ENCODE measurements at places on chromosomes 16 and 17.
A peak's percentile ranks its signal among the peaks of the same experiment; 100 is the strongest.

DNA sequence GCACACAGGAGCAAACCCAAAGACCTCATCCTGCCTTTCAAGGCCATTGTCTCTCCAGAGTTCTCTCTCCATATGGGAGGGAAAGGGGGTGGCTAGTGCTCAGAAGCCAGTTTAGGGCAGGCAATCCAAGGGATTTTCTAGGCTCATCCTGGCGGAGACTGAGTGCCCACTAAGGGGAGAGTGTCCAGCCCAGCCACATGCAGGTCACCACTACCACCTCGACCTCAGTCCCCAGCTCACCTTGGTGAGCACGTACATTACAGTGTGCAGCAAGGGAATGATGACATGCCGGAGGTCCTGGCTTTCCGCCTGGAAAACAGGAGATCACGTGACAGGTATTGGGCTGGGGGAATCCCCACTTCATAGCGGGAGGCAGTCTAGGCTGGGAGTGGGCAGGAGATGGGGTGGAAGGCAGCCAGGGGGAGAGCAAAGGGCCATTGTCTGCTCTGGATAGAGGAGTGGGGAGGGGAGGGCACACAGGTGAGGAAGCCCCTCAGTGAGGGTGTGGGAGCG, 29.9 kb downstream of the PIK3R6 start:
- DNase-seq = no peak

DNA sequence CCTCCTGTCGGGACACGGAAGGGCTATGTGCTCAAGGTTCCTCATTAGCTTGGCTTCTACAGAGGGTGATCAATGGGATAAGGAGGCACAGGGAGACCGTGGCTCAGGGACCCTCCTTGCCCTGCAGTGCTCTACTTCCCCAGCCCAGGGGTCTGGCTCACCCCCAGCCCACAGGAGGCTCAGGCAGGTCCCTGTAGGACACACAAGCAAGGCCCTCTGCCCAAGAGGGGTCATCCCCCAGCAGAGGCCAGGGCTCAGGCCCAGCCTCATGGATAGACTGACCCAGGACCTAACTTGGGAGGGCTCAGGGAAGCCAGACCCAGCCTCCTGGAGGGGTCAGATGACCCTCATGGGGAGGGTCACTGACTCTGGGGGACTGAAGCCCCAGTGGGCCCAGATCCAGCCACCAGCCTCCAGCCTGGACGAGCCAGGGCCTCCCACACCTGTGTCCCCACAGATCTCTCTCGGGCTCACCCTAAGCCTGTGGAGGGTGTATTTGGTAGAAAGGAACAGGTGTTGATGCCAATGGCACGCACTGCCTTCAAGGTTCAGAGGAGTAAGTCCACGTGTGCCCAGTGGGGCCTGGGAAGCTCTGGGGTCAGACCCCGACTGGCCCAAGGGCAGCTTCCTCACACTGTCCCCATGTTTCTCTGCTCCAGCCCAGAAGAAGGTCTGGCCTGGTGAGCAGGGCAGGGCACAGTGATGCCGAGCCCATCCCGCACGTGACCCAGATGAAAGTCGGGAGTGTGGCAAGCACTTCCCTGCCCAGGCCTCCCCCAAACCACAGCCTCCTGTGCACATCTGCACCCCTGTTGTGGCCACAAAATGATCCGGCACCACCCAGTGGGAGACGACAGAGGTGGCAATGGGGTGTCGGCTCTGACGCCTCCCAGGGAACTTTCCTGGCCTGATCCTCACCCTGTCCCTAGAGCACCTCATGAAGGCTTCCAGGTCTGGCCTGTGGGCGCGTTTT, 10.9 kb upstream of the KRTAP17-1 start:
- DNase-seq = no peak

GRCh38 chr17:17712268-17712924, 31.1 kb downstream of the RAI1 start:
- DNase-seq = no peak

GRCh38 chr17:41733348-41734138, 900 bp downstream of the HAP1 start:
- DNase-seq = no peak

GRCh38 chr16:22029632-22030031, 21.7 kb downstream of the MOSMO start:
- no peak for DNase-seq

- no peak for DNase-seq
Measured at GRCh38 chr17:55289106-55289446, 24.3 kb downstream of the HLF start.

- DNase-seq = no peak
Measured at GRCh38 chr16:19227643-19228042, 57.9 kb upstream of the CLEC19A start.

DNA sequence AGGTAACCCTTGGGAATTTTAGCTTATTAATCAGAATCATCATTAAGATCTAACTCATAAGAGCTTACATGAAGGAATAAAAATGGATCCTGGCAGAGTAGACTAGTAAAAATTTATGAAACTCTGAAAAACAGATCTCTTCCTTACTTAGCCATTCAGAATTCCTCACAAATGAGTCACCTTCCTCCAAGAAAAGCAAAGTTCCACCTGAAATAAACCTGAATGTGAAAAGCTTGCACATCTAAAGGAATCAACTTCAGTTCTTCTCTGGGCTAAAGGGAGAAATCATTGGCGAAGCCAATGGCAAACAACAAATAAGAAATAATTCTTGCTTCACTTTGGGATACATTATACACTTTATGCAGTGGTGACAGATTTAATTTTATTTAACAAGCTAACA, 22.7 kb downstream of the MYO1D start:
- no peak for DNase-seq

- DNase-seq = no peak
Measured at GRCh38 chr16:3606441-3606840, 5.0 kb downstream of the SLX4 start.

DNA sequence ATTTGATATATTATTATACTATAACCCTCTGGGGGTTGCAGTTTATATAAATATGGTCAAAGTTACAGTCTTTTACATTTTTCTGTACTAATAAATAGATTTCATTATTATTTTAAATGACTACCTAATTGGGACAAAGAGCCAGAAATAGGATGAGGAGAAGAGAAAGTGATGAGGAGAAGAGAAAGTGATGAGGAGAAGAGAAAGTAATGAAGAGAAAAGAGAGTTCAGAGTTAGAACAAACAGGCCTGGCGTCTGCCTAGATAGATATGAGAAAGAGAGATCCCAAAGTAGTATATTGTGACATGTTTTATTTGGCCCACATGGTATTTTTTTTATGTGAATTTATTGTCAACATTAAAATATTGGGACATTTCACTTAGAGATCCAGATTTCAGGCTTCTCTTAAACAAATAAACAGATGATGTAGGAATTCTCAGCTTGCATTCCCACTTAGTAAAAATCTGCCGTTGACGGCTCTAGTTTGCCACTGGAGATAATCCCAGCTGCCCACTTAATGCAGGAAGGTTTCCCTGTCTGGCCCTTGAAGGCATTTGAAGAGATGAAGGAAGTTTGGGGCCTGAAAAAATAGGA, 210.7 kb downstream of the STX8 start:
- DNase-seq = no peak

DNA sequence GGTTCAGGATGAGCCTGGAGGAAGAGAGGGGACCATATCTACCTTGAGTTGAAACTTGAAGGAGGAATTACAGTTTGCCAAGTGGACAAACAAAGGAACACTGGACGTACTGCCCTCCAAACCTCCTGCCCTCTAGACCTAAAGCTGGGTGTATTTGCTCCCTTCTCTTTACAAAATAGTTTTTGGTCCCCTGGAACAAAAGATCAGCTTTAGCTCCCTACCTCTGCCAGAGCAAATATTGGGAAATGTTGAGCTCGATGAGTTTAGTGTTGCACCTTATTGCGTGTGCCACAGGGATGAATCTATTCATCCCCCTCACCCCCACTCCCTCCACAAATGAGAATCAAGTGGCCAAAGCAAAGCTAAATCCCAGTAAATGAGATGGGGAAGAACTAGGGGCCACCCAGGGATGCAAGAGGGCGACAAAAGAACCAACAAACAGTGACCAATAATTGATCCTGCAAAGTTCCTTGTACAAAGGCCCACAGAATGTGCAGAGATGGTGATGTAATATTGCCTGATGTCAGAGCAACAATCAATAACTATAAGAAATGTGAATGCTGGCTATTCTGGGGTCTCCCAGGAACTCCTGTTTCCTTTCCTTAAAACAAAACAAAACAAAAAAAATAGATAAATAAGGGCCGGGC, 17.2 kb upstream of the TAT start:
- no peak for DNase-seq

DNA sequence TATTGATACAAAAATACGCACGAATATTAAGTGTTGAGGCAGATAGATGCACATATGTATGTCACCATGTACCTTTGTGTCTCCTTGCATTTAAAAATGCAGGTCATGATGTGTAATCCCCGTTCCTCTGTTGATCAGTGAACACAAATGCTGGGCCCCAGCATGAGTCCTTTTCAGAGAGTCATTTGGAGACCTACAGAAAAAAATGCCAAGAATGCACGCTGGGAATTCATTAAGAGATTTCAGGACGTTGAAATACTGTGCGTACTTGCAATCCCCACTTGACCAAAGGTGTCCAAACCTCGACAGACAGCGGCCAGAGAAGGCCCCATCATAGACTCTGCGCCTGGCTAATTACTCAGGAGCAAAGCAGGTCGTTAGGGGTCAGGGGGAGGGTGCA, 496.0 kb downstream of the MAF start:
- no peak for DNase-seq

GRCh38 chr16:56872863-56873391, 7.9 kb downstream of the SLC12A3 start:
- DNase-seq = no peak

GRCh38 chr17:81119223-81120148, 45.8 kb upstream of the PVALEF start:
- peak; percentile 91 for DNase-seq

DNA sequence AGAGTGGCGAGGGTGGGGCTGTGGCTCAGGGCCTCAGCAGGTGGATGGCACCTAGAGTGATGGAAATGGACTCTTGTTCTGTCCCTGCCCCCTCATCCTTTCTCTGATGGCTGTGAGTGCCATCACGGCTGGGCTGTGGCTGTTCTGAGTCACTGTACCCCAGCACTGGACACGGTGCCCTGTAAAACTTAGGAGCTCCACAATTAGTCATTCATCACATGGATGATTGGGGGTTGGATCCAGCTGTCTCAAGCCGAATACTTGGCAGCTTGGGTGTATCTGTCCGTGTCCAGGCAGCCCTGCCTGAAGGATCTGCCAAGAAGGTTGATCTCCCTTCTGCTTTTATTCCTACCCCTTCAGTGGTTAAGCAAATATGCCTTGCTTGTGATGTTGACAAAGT, 295.5 kb upstream of the EEF2KMT start:
- DNase-seq = no peak

DNA sequence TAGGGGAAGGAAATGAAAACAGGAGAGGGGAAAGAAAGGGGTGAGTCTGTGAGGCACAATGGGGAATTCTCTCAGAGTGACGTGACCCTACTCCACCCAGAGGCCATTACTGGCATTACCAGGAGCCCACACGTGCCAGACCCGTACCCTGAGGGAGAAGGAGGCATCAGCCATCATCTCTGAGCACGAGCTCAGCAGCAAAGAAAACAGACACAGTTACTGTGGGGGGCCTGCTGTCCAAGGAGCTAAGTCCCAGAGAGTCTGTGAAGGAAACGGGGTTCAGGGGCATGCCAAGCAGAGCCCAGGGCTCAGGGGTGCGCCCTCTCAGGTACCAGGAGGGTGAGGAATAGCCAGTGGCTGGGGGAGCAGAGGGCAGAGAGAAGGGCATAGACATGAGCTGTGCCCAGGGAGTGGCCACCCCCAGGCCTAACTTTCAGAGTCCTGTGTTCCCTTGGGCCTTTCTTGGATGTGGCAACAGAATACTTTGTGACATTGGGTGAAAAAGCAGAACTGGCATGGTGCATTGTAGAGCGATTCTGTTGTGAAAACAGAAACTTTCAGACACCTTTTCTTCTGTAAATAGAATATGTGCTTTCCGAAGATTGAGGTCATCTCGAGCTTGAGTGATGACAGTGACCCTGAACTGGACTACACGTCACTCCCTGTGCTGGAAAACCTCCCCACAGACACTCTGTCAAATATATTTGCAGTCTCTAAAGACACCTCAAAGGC, 11.3 kb downstream of the TAF1C start:
- DNase-seq = peak; percentile 69

DNA sequence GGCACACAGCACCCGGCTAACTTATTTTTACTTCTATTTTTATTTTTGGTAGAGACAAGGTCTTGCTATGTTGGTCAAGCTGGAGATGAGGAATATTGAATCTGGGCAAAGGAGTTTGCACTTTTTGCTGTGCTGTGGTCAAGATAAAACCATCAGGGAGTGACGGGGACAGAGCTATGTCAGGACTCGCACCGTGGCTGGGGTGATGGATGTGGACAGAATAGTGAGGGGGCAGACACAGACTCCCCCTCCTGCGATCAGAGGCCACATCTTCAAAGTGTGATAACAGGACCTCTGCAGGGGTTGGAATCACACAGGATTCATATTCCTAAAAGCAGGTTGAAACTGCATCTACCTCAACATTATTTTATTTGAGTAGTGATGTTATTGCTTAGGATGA, 25.6 kb downstream of the IL21R start:
- DNase-seq = no peak

- DNase-seq = no peak
Measured at GRCh38 chr17:19354748-19355147, 7.8 kb downstream of the B9D1 start.

DNA sequence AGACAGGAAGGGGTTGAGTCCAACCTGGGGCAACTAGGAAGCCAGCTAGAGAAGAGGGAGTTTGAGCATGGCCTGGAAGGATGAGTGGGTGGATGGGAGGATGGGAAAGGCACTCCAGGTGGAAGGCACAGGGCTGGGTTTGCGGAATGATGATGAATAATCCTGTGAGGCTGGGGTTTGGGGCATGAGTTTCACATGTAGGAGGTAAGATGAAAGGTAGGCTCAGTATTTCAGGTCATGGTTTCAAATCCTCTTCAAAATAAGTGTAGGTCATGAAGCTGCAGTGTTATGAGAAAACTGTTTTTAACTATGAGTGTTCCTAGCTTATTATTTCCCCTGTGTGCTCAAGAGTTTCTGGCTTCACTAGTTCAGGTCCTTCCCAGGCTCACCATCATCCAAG, 130.3 kb downstream of the SKAP1 start:
- no peak for DNase-seq

GRCh38 chr17:50129353-50129727, 620 bp downstream of the SAMD14 start:
- no peak for DNase-seq

DNA sequence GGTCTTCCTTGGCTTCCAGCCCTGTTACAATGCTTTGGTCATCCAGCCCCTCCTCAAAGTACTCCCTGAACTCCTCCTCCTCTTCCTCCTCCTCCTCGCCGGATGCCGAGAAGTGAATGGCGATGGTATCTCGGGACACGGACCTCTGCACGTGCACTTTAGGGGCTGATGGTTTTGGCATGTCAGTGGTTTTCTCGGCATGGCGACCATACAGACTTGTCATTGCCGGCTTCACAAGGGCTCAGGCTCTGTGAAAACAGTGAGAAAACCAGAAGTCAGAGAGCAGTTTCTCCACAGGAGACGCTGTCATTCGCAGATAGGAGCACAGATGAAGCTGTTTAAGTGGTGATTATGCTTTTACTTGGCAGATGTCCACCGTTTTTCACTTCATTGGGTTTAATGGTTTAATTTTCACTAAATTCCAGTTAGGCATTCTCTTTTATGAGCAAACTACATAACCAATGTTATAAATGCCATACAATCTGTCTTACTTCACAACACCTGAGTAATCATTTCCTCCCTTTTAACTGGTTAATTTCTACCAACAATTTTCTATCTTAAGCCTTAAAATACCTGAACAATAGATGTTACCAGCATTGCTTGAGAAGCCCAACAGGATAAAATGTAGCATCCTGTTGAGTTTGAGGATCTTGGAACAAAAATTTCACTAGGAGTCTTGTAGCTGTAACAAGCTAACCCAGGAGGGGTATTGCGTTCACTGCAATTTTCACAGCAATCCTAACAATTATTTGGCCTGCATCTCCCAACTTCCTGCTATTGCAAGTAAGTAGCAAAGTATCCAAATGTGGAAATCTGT, 48.9 kb downstream of the TEX2 start:
- DNase-seq = no peak
